ENCODE measurements at places on chromosomes 12 and 14.

GRCh38 chr14:65600742-65601141, 188.2 kb downstream of the FUT8 start:
- DNase-seq = no peak

GRCh38 chr12:67068204-67068731, 200.9 kb upstream of the CAND1 start:
- DNase-seq = no peak

- no peak for DNase-seq
These were observed 80.0 kb downstream of the NTF3 start for GRCh38 chr12:5511644-5512600.

DNA sequence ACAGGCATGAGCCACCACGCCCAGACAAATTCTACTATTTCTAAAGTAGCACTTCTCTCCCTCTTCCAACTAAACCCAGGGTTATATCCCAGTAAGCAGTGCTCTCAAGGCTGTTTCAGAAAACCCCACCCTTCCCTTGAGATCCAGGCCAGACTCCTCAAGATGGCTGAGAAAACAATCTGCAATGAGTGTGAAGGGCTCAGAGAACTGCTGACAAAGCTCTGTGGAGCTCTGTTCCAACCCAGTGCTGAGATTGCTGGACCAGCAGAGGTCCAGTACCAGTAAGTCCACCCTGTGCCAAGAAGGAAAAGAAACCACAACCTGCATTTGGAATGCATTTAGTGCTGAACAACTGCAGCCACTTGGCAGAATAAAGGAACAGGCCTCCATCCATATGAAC, 3.7 kb upstream of the IFFO1 start:
- no peak for DNase-seq

DNA sequence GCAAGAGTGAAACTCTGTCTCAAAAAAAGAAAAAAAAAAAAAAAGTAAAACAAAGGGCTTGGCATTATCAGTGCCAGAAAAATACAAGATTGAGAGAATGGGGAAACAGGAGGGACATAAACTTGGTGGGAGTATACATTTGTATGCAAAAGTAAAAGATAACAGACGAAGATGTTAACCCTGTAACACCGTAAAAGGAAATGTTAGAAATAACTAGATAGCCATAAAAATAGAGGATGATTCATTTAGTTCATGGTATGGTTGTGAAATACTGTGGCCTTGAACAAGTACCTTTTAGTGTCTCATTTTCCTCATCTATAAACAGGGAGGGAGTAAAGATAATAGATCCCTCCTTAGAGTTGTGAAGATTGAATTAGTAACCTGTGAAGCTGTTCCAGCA, 33.3 kb downstream of the ATP2A2 start:
- DNase-seq = no peak

DNA sequence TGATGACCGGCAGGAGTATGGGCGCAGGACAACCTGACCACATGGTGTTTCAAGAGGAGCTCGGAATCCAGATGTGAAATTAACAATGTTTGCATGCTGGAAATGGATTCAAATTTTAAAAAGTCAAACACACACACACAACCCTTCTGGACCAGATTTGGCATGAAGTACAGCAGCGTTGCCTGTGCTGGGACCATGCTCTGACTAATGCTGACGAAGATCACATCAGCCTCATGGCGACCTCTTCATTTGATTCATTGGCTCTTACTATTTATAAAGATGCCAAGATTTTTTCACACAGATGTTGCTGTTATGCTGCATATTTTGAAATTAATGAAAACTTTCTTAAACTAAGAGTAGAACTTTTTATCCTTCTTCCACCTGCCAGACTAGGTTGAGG, 926.6 kb upstream of the TMEM132C start:
- DNase-seq = no peak

DNA sequence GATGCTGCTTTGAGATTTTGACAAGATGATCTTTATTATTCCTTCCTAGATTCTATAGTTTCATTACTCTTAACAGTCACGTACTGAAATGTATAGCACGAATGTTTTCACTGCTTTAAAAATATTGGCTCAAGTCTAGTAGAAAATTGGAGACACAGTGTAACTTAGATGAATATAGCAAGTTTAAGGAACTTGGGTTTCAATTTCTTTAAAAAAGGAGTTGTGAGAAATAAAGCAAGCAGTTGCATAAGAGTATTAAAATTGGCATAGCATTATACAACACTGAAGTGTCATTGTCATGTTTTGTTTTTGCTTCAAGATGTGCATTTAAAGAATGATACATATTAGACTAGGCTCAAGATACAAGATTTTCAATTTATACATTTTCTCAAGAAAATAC, 624.8 kb upstream of the NOVA1 start:
- no peak for DNase-seq
